Placental epithelial cell (primary cell): ENCODE measurements at places on chromosomes 12 and 14. TPM values are rescaled to one million over a fixed set of nuclear protein-coding genes. Genes with fewer than 3 reads are reported as not detected.

Gene HOTAIR
- not detected in 2 replicates for total RNA-seq

Gene USP44
- 0.54 TPM in 1 of 2 replicates, not detected in the other for total RNA-seq

Gene NKX2-8
- total RNA-seq, result not detected in 2 replicates

Gene OR4E2
- not detected in 2 replicates for total RNA-seq

Gene TRPV4
- total RNA-seq, result 2.5 and 2.7 TPM in 2 replicates

Gene CLEC2D
- 4.0 and 10.6 TPM in 2 replicates for total RNA-seq

Gene HOXC12
- not detected in 2 replicates for total RNA-seq

Gene SERPINA12
- total RNA-seq, result not detected in 2 replicates
